Stimulated activated CD4-positive, alpha-beta T cell treated with anti-CD3 and anti-CD28 coated beads, Interleukin-4, amount 100 ng/mL, for 1 hour (primary cell): ENCODE measurements at places on chromosomes 3 and 15.

DNA sequence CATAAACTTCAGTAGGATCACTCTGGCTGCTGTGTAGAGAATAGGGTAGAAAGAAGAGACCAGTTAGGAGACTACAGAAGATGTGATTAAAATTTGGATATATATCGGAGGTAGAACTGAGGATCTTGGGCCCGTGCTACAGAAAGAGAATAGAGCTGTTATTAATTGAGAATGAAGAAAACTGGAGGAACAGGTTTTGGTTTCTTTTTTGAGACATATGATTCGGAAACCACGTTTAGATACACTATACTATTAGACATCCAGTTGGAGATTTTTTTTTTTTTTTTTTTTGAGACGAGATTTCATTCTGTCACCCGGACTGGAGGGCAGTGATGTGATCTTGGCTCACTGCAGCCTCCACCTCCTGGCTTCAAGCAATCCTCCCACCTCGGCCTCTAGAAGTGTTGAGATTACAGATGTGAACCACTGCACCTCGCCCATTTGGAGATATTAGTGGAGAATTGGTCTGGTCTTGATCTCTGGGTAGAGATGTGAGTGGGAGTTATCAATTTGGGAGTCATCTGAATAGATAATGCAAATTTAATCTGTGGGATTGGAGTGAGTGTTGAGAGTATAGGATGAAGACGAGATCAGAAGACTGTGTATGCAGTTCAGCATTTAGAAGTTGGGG, 50.9 kb downstream of the TCF12 start:
- DNase-seq = no peak

- DNase-seq = no peak
These were observed 106.1 kb downstream of the THSD4 start for GRCh38 chr15:71221417-71221816.

DNA sequence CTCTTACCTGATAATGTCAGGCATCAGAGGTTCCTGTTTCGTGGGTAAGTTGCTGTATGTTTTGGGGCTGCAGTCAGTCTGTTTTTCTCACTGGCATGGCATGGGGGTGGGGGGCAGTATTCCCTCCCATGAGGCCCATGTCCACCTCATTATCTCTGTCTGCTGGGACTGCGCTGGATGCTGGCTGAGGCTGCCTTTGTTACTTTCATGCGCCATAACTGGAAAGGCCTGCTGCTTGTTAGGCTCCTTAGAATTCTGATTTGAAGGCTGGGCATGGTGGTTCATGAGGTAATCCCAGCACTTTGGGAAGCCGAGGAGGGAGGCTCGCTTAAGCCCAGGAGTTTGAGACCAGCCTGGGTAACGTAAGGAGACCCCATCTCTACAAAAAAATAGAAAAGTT, 9.8 kb downstream of the APBA2 start:
- DNase-seq = no peak

- DNase-seq = no peak
These were observed 30.2 kb downstream of the NCEH1 start for GRCh38 chr3:172680684-172681083.
